ENCODE measurements at places on chromosomes 7 and 10.
A peak's percentile ranks its signal among the peaks of the same experiment; 100 is the strongest.

GRCh38 chr10:122199070-122199469, 72.0 kb upstream of the BTBD16 start:
- no peak overlapping the region for H3K4me3 ChIP-seq
- no peak for DNase-seq
- H3K4me1 ChIP-seq, result no peaks in the 10 kb centered on the region
- H3K27ac ChIP-seq, result no peak overlapping the region
- H3K36me3 ChIP-seq, result peaks cover 4% of the 10 kb centered on the region
- no peaks in the 10 kb centered on the region for H3K27me3 ChIP-seq

DNA sequence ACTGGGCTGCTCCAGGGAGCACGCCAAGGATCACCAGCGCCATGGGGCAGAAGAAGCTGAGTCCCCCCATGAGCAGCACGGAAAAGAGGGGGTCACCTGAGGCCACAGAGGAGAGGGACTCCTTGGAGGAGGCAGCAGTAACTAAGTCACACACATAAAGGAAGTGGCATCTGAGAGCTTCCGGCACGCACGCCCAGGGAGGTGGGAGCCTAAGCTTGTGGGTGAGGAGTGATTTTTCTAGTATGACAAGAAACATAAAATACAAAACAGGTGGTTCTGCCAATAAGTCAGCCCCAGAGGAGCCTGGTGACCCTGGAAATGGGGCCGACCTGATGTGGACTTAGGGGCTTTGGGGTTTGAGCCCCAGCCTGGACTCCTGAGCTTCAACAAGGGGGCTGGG, 60.8 kb downstream of the CARD11 start:
- no peaks in the 10 kb centered on the region for H3K36me3 ChIP-seq
- H3K4me1 ChIP-seq, result no peaks in the 10 kb centered on the region

DNA sequence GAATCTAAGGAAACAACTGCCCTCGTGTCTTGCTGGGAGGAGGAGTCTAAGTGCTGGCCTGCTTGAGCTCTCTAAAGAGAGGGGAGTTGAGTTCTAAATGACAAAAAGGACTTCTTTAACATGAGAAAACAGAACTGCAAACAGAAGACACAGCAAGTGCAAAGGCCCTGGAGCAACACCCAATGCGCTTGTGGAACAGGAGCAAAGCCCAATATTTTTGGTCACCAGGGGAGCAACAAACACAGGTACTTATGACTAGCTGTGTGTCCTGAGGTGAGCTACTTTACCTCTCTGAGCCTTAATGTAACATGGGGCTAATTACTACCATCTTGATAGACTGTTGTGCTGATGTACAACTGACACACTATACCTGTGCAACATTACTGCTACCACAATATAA, 634.3 kb downstream of the PARD3 start:
- H3K4me3 ChIP-seq, result no peak overlapping the region
- no peaks in the 10 kb centered on the region for H3K4me1 ChIP-seq
- no peaks in the 10 kb centered on the region for H3K36me3 ChIP-seq
- no peak for DNase-seq
- H3K27me3 ChIP-seq, result no peaks in the 10 kb centered on the region

DNA sequence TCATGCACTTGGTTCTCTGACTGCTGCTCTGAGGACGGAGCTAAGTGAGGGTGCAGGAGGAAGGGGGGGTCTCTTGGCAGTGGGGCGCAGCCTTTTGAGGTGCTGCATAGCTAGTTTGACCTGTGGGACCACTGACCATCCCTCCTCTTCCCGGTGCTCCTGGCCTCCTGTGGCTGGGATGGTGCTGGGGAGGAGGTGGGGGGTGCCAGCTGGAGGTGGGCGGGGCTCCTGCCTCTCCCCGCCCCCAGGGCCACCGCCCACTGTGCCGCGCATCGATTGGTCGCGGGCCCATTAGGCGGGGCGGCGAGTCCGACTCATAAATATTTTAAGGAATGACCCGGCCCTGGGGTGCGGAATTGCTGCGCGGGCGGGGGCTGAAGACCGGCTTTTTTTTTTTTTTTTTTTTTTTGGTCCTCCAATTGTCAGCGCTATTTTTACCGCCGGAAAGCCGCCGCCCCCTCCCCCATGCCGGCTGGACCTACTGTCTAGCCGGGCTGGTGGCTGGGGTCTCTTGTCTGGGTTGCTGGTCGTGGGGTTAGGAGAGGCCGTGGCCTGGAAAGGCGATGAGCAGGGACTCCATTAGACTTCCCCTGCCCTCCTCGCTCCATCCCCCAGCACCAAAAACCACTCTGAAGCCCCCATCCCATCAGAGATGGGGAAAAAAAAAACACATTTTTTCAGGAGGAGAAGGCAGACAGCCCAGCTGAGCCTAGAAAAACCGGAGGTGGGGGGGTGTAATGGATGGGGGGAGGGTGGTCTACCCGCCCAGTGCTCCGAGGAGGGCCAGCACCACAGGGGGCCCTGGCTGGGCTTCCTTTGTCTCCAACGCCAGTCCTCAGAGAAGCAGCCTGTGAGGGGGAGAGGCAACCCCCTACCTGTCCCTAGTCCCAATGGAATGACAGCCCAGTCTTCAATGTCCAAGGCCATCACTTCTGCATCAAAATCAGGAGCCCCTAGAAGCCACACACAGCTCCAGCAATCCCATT, 6.4 kb downstream of the SH2B2 start:
- no peaks in the 10 kb centered on the region for H3K27me3 ChIP-seq
- H3K36me3 ChIP-seq, result no peaks in the 10 kb centered on the region
- DNase-seq, result no peak
- H3K27ac ChIP-seq, result no peak overlapping the region
- peaks cover 8% of the 10 kb centered on the region for H3K4me1 ChIP-seq

GRCh38 chr7:130048906-130049305, 2.3 kb downstream of the ZC3HC1 start:
- H3K4me3 ChIP-seq, result no peak overlapping the region
- H3K36me3 ChIP-seq, result no peaks in the 10 kb centered on the region
- H3K27me3 ChIP-seq, result no peaks in the 10 kb centered on the region
- DNase-seq, result no peak
- peaks cover 6% of the 10 kb centered on the region for H3K4me1 ChIP-seq

GRCh38 chr7:116283595-116284204, 73.4 kb downstream of the TES start:
- no peak for DNase-seq
- H3K27me3 ChIP-seq, result no peaks in the 10 kb centered on the region
- H3K4me3 ChIP-seq, result no peak overlapping the region
- H3K36me3 ChIP-seq, result no peaks in the 10 kb centered on the region

DNA sequence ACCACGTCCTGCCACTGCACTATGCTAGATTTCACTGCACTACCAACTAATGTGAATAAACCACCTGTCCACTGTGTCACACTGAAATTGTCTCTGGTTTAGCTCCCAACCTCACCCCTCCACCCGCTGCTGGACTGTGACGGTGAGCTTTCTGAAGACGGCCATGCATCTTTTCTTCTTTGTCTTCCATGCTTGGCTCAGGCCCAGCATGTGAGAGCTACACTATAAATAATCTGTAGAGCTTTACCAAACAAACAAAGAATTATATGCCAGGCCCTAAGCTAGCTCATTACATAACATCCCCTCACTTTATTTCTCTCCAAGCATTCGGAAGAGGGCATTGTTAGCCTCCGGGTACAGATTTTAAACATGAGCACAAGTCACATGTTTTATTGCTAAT, 633.2 kb downstream of the TNS3 start:
- no peaks in the 10 kb centered on the region for H3K36me3 ChIP-seq
- no peak overlapping the region for H3K4me3 ChIP-seq
- H3K4me1 ChIP-seq, result no peaks in the 10 kb centered on the region

GRCh38 chr7:151705636-151706276, 171.2 kb downstream of the PRKAG2 start:
- H3K27ac ChIP-seq, result no peak overlapping the region
- H3K36me3 ChIP-seq, result no peaks in the 10 kb centered on the region
- H3K4me3 ChIP-seq, result peak overlapping the region; percentile 33
- H3K27me3 ChIP-seq, result no peaks in the 10 kb centered on the region
- H3K4me1 ChIP-seq, result peaks cover 5% of the 10 kb centered on the region

DNA sequence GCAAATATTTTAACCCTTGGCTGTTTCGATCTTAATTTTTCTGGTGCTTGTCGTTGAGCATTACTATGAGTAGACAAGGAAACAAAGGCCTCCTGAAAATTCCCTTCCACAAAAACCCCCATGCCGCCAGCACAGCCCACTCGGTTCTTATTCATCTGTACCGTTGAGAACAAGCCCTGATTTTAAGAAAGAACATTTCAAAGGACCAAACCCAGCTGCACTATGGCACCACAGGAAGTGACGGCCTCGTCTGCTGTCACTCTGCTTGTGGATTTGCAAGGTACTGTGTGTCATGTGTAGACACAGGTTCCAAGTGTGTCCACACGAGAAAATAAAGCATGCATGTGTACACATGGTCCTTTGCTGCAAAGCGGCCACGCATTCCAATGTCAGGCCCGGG, 285.2 kb downstream of the DNAJB6 start:
- H3K4me1 ChIP-seq, result no peaks in the 10 kb centered on the region
- DNase-seq, result no peak
- no peaks in the 10 kb centered on the region for H3K27me3 ChIP-seq
- no peak overlapping the region for H3K27ac ChIP-seq

DNA sequence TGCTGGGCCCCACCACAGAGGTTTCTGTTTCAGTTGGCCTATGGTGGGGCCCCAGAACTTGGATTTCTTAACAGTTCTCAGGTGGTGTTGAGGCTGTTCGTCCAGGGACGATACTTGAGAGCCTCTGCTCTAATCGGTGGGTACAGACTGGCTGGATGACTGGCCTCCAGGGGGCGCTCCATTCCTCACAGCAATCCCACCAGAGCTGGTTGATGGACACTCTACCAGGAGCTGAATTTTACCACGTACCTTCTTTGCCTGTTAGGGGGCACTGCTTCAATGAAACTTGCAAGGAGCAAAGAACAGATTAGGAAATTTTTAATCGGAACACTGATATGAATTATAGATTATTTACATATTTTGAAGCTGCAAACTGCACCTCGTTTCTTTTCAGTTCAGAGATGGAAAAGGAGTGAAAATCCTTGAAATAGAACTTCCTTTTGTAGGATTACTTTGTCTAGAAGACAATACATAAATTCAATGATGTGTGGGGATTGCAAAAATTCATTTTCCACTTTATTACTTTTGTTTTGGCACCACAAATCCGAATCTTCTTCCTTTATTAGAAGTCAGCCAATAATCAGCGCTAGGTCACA, 44.8 kb downstream of the KBTBD2 start:
- H3K27me3 ChIP-seq, result no peaks in the 10 kb centered on the region
- no peaks in the 10 kb centered on the region for H3K4me1 ChIP-seq
- no peak overlapping the region for H3K4me3 ChIP-seq
- no peak overlapping the region for H3K27ac ChIP-seq
- peak; percentile 82 for DNase-seq

DNA sequence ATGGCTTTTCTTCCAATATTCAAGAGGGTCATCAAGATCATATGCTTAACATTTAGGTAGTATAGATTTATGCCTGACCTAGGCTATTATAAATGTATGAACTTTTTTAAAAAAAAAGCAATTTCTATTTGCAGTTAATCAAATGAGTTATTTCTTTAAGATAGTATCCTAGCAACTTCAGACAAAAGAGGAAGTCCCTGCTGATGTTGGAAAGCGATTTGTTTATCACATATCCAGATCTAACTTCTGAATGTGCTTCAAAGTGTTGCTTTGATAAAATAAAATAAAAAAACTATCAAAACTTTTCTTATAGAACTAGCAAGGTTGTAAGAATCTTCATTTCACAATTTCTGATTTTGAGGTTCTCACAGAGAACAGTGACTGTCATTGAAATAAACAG, 401.9 kb upstream of the PHF14 start:
- H3K4me3 ChIP-seq, result no peak overlapping the region
- H3K27ac ChIP-seq, result no peak overlapping the region
- no peaks in the 10 kb centered on the region for H3K36me3 ChIP-seq
- no peaks in the 10 kb centered on the region for H3K4me1 ChIP-seq
